ENCODE measurements at places on chromosomes 3 and 15.

GRCh38 chr15:29736744-29737020, 85.6 kb downstream of the TJP1 start:
- DNase-seq, result no peak

- no peak for DNase-seq
Measured at GRCh38 chr15:88376574-88377174, 90.5 kb downstream of the MRPL46 start.

GRCh38 chr3:193354423-193354822, 24.1 kb downstream of the ATP13A5 start:
- DNase-seq, result no peak

DNA sequence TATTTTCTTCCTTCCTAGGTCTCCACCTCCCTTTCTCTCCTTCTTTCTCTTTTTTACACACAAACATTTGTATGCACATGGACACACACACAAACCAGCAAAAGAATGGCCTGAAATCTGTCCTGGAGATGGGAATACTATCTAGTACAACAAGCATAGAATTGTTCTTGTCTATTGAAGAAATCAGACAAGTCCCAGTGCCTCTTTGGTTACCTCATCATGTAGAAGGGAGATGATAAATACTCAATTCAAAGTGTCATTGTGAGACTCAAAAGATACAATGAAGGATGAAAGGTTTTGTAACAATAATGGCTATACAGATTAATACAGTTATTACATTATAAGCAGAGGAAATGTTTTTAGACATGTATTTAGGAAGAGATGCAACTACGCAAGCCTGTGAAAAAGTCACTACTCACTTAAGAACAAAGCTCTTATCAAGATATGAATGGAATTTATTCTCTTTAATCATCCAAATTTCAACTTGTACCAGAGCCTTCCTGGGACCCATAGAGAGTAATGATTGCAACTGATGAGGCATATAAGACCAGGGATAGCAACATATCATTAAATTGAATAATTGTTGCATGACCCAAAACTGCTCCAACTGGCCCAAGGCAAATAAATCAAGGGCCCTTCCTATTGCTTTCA, 43.2 kb downstream of the P3H2 start:
- DNase-seq, result no peak

- DNase-seq, result no peak
Measured at GRCh38 chr15:74277242-74277810, 41.2 kb downstream of the CCDC33 start.

GRCh38 chr3:85161544-85161943, 202.8 kb downstream of the CADM2 start:
- no peak for DNase-seq

DNA sequence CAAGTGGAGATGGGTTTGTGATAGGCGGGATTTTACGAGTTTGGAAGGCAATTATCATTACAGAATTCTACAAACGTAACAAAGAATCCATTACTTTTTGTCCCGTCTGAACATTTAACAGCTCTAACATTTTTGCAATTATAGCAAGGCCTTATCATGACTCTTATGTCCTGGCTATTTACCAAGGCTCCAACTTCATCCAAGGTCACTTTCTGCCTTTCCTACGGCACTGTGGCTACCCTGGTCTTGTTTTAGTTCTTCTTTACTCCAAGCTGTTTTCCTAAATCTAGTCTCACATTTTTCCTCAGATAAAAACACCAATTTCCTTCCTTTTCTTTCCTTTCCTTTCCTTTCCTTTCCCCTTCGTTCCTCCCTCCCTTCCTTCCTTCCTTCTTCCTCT, 33.5 kb upstream of the GRM7 start:
- no peak for DNase-seq

GRCh38 chr15:34275154-34275553, 50.3 kb downstream of the EMC4 start:
- no peak for DNase-seq

DNA sequence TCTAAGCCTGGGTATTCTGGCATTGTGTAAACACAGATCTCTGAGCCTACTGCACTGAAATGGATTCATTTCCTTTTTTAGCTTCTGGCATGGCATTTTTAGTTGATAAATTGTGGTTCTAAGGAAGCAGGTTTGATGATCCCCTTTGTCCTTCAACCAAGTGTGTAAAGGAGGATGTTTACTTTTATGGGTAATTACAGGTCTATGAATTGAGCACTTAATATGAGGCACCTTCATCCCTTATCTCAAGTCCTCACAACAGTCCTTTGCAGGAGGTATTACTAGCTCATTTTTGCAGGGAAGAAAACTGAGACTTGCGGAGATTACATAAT, 30.8 kb upstream of the ZBTB38 start:
- DNase-seq, result no peak

GRCh38 chr3:157606011-157606851, 103.0 kb upstream of the VEPH1 start:
- peak; percentile 78 for DNase-seq

DNA sequence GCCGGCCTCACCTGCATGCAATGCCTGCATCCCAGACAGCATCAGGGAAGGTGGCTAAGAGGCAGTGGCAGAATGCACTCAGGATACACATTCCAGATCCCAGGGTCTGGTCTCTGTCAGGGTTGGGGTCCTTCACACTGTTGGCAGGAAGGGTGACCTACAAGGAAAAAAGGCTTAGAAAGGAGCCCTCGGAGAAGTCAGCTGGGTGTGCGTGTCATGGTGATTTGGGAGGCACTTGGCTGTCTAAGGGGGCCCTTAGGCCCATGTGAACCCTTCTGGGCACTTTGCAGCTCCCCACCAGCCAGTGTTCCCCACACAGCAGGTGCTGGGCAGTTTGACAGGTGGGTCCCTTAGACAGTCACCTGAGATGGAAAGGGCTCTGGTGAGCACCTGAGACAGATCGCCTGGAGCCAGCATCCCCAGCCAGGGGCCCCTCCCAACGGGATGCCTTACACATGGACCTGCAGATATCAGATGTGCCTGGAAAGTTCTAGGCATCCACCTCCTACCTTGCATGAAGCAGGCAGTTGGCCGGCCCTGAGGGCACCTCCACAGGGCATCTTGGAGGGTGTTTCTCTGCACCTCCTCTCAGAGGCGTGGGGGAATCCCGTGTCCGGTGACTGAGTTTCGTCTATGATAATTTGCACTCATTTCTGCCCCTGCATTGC, 131.6 kb downstream of the LRRK1 start:
- peak; percentile 10 for DNase-seq

GRCh38 chr3:16207031-16207430, 32.6 kb downstream of the GALNT15 start:
- no peak for DNase-seq

- DNase-seq, result no peak
Measured at GRCh38 chr3:66302288-66302687, 81.5 kb downstream of the SLC25A26 start.

- no peak for DNase-seq
Measured at GRCh38 chr15:43465100-43465499, 27.9 kb downstream of the TP53BP1 start.

DNA sequence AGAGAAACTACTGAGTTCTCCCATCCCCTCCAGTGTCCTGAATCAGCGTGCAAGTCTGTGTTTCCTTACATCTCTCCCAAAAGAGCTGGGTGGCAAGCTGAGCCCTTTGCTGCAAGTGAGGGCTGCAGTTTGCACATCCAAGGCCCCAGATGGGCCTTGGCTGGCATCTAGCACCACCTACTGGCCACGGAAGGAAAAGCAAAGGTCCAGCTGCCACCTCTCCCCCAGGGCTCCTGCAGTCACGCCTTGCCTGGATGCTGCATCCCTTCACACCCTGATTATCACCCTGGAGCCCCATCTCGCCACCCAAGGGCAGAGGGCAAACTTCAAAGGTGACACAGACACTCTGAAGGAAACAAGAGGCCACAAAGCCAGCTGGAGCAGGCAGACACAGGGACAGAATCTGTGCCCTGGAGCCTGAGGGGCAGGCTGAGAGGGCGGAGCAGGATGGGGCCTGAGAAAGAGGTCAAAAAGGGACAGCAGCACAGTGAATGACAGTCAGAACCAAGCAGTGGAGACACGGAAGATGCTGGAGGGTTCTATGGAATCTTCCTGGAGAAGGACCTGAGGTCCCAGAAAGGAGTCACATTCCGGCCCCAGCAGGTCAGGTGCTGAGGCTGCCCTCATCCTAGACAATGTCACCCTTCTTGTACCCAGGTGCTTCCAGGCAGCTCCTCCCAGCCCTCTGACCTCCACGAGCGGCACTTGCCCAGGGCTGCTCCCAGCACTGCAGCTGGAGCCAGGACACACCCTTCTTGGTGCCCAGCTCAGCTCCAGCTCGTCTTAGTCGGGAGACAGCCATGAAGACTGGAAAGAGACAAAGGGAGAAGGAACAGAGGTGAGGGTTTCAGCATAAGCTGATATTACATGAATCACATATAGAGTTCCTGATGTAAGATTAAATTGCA, 18.3 kb upstream of the NTRK3 start:
- DNase-seq, result peak; percentile 85

DNA sequence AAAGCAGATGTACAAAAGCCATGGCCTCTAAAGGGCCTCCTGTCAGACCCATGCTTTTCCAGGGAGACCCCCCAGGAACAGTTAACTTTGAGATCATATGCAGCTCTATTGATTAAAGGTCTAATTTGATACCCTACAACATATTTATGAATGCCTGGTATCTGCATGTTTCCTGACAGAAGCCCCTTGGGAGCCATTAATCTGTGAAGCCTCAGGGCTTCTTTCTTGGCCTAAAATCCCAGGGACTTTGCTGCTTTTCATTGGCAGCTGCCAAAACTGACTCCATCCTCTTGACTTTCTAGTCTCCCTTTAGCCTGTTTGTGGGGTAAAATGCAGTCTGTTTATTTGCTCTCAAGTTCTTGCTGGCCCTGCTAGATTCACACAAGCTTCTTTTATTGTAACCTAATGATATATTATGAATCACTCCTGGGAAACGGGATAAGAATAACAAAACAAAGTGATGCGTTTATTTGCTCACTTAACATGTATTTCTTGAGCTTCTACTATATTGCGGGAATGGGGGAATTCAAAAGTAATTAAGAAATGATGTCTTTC, 257.0 kb downstream of the LSAMP start:
- DNase-seq, result no peak

- DNase-seq, result no peak
Measured at GRCh38 chr3:177764933-177765332, 567.7 kb upstream of the TBL1XR1 start.

DNA sequence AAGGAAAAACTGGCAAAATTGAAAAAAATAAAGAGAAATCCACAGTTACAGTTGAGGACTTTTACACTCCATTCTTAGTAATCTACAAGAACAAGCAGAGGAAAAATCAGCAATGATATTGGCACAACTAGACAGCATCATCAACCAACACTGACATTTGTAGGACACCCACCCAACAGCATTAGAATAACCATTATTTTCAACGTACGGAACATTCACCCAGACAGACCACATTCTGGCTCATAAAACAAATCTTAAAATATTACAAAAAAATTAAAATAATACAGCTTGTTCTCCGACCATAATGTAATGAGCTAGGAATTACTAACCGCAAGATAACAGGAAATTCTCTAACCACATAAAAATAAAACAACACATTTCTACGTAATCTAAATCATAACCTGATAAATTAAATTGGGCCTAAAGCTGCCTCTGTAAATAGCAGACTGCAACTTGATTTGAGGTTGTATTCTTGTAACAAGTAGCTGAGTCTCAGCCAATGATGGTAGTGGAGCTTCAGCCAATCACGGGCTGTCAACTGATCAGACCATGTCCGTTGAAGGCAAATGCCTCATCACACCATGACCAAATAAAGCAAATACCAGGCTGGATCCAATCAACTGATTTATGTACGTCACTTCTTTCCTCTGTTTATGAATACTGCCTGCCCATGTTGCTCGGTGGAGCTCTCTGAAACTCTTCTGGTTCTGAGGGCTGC, 9.2 kb downstream of the PLSCR4 start:
- no peak for DNase-seq

GRCh38 chr3:129233538-129233937, 15.9 kb upstream of the COPG1 start:
- no peak for DNase-seq

GRCh38 chr3:42012383-42012934, 50.6 kb upstream of the ULK4 start:
- DNase-seq, result no peak

- no peak for DNase-seq
Measured at GRCh38 chr15:71440489-71441110, 325.3 kb downstream of the THSD4 start.

- DNase-seq, result no peak
Measured at GRCh38 chr3:133989936-133990702, 39.6 kb downstream of the SLCO2A1 start.

DNA sequence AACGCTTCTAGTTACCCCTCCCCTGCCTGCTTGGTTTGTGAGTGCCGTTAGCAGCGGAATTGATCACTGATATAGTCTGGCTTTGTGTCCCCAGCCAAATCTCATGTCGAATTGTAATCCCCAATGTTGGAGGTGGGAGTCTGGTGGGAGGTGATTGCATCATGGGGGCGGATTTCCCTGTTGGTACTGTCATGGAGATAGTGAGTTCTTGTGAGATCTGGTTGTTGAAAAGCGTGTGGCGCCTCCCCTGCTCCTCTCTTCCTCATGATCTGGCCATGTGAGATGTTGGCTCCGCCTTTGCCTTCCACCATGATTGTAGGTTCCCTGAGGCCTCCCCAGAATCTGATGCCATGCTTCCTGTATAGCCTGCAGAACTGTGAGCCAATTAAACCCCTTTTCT, 47.3 kb upstream of the PGPEP1L start:
- DNase-seq, result no peak

DNA sequence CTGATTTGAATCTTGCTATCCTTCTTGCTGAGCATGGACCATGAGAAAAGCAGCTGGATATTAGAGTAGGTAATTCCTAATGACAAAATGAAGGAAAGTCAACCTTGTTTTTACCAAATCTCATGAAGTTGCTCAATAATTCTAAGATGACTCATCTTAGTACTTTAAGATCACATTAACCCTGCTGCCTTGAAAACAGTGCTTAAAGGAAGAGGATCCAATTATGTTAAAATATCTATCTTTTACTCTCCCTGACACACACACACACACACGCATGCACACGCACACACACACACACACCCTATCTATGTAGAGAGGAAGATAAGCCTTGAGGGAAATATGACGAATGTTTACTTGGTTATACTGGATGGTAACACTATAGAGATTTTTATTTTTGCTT, 16.0 kb upstream of the MYO1E start:
- no peak for DNase-seq

- DNase-seq, result no peak
Measured at GRCh38 chr3:150130404-150131100, 159.9 kb upstream of the PFN2 start.

GRCh38 chr3:188169830-188170455, 16.0 kb downstream of the LPP start:
- no peak for DNase-seq

DNA sequence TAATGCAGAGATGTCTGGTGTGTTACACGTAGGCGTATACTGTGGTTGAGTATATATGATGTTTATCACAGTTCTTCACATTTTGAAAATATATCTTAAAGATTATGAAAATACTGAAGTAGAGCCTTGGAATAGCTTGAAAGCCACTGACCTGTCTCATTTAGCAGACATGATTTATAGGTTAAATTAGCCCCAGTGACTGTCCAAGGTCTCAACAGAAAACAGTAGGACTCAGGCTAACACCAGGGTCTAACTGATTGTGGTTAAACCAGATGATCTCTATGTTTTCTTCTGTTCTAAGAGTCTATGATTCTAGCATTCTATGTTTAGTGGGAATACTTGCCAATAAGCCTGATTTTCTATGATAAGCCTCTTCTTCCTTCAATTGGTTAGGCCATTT, 166.4 kb upstream of the NR2E3 start:
- no peak for DNase-seq

- no peak for DNase-seq
Measured at GRCh38 chr3:44516230-44516629, 38.8 kb upstream of the ZNF445 start.

Measured in stimulated activated CD8-positive, alpha-beta memory T cell treated with anti-CD3 and anti-CD28 coated beads, Interleukin-4, amount 100 ng/mL, for 48 hours (primary cell).